T-helper 22 cell (primary cell): ENCODE measurements at places on chromosomes 5 and 9.

DNA sequence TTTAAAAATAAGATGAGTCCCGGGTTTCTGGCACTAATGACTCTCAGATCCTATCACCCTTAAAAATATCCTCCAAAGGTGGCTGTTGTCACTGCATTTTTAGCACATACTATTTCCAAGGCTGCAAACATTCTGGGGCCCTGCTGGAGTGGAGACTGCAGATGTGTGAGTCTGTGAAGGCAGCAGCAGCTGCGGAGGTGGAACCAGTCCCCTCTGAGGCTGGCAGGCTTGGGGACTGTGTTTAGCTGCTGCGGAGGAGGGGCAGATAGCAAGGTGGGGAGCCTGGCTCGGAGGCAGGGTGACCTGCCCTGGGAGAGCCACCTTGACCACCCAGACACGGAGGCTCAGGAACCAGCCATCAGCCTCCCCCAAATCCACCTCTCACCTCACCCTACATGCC, 77.0 kb downstream of the C5orf15 start:
- DNase-seq: no peak

DNA sequence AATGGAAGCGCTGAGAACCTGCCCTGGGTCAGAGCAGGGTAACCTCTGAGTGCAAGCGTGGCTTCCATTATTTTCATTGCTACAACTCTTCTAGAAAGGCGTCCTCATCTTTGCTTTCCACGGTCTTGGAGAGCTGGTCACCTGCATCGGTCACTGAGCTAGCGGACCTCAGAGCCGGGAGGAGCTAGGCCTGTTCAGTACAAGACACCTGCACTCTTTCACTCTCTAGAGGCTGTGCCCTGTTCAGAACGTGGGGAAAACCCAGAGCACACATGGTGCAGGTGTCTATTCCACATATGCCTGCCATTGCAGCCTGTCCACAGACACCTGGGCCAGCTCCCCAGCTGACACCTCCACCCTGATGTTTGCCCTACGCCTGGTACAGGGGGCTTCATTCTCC, 147.8 kb upstream of the IRX2 start:
- no peak for DNase-seq

DNA sequence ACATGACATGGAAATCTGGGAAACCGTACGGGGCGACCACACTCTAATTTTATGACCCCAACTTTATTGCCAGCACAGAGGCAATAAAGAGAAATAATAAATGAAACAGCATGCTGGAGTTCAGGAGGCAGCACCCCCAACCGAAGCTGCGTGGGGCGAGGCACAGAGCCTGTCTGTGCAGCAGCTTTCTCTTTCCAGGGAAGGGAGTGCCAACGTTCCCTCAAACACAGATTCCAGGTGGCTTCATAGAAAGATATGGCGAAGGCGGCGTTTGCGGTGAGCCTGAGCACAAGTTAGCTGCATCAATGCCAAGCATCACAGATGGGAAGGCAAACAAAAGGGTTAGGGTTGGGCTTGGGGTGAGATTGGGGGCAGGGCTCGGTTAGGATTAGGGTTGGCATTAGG, 114.8 kb downstream of the HSD17B3 start:
- no peak for DNase-seq

GRCh38 chr5:89728750-89729149, 680.8 kb downstream of the CETN3 start:
- DNase-seq: no peak

GRCh38 chr5:45521067-45521466, 175.1 kb downstream of the HCN1 start:
- no peak for DNase-seq

DNA sequence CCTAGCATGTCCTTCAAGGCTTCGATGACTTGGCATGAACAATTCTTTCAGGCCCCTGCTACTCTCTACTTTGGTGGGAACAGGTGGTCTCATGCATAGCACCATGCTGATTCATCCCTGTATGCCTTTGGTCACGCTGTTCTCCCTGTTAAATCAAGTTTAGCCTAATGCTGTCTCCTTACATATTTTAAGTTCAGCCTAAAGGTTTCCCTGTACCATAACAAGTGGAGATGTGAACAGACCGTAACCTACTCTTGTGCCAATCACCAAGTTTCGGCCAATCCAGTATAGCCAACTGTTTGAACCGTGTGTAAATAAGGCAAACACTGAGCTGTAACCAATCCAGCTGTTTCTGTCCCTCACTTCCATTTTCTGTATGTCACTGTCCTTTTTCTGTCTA, 8.0 kb downstream of the GAS1 start:
- no peak for DNase-seq

DNA sequence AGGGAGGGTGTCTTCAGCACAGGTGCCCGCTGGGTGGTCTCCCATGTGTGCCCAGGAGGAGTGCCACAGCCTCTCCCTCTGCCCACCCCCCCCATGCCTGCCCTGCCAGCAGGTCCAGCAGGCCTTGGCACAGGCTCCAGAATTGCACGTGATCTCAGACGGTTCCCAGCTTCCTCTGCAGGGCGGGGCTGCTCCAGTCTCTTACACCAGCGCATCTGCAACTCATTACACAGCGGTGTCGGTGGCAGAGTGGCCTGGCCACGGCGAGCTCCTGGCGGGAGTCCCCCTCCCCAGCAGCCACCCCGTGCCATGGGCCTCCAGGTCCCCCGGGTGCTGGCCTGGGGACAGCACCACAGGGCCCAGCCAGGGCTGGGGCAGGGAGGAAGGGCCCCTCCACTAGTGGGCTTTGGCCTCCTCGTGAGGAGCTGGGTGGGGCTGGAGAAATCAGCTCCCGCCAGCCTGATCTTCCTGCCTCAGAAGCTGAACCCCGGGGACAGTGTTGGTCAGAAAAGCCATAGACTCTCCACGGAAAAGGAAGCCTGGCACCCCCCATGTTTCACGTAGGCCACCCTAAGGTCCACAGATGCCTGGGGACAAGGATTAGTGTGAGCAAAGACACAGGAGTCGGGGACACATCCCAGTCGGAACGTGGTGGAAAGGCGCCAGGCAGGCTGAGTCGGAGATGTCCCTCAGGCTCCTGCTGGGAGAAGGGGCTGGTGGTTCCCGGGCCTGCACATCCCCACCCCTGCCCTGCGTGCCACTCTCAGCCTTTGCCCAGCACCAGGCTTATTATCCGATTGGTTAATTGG, 40.2 kb downstream of the RXRA start:
- DNase-seq: no peak

DNA sequence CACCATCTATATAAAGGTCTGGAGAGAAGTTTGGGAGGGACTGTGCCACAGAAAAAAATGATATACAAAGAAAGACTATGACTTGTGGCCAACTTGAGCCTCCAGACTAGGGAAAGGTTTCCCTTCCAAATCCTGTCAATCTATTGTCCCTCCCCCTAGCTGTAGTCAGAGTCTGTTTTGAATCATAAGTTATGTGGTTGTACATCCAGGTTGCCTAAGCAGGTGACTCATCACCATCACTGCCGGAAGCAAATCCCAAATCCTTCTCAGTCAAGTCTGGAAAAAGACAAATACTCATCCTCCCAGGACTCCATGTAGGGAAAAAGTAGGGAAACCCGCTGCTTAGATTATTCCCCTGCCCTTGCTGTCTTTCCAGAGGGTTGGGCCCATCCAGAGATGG, 235.7 kb downstream of the CDK5RAP2 start:
- no peak for DNase-seq

DNA sequence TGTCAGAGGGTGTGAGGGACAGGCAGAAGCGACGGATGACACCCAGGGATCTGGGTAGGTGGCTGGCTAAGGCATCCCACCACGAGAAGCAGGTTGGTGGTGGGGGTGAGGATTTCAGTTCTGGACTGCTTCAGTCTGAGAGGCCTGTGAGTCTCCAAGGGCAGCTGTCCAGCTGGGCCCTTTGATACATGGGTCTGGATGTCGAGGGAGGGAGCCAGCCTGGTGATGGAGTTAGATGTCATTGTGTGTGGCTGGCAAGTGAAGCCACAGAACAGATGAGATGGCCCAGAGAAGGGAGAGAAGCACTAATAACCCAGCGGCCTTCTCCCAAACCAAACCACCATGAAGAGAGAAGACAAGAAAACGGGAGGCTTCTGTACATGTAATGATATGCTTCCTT, 11.1 kb downstream of the MED27 start:
- DNase-seq: no peak

DNA sequence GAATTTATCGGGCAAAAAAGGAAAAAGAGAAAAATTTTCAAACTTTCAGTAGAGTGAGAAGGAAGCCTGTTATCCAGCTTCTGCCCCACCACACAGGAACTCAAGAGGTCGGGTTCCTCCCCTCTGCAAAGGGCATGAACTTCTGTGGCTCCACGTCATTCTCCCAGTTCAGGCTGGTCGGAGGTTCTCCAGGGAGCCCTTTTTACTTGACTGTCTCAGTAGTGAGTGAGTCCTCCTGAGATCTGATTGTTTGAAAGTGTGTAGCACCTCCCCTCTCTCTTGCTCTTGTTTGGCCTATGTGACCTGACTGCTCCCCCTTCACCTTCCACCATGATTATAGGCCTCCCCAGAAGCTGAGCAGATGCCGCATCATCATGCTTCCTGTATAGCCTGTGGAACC, 9.7 kb downstream of the SPINK1 start:
- no peak for DNase-seq

- DNase-seq: no peak
Observed at GRCh38 chr5:67455970-67456369, 259.4 kb upstream of the CD180 start.

DNA sequence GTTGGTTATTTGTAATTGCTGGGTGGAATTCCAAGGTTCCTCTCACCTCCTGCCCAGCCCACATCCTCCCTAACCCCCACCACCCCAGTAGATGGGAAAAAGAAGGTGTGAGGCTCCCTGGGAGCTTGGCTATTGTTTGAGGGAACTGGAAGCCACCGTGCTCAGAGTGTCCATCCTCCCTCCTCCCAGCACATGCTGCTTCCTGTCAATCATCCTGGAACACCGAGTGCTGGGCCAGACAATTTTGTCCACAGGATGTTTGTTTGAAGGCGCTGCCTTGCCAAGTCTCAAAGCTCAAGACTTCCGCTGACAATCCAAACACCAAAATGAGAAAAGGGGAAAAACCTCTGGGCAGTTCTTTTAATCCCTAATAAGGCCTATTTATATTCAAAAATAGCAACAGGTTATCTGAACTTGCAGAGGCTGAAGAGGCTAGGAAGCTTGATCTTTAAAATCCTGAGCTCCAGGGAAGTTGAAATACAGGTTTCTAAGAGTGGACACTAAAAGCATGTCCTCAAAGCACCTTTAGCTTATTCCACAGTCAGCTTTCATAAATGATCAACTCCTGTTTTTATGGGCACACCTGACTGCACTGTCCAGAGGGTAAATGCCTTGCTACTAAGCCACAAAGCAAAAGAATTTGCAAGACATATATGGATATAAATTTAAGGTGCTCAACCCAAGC, 286.7 kb downstream of the NFIB start:
- DNase-seq: no peak

DNA sequence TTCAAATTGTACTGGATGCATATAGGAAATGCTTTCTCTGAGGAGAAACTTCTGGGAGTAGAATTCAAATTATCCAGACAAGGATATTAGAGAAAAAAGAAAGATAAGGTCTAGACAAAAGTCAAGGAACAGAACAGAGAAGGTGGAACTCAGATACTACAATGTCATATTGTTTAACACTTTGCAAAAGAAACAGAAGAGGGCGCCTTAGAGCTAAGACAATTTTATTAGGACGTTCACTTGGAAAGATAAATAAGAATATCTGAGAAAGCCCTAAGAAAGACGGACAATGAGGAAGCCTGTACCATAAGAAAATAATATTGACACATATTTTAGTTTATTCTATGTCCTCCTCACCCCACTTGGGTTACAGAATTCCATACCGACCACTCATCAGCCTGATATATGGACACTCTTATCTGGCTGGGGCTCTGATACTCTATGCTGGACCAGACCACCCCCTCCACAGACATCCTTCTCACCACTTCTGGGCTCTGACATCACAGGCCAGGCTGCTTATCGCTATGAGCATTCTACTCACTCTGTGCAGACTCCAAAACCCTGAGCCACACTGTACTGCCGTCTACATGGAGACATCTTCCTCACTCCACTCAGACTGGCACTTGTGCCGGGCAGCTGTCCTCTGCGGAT, 9.1 kb upstream of the AK3 start:
- no peak for DNase-seq

DNA sequence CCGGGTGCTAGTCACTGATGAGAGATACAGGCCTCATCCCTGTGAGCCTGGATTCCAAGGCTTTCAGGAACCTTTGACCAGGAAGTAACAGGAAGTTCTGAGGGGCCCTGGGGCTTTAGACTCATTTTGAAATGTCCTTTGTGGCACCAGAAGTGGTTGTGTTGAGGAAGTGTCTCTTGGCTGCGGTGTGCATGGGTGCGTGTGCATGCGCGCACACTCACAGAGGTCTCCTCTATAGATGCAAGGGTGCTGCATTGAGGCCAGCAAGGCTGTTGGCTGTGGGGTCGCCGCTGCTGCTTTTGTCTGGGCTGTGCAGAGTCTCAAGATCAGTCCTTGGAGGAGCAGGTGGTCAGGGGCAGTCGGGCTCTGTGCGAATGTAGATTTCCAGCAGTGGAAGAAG, 7.6 kb downstream of the RAB24 start:
- no peak for DNase-seq

DNA sequence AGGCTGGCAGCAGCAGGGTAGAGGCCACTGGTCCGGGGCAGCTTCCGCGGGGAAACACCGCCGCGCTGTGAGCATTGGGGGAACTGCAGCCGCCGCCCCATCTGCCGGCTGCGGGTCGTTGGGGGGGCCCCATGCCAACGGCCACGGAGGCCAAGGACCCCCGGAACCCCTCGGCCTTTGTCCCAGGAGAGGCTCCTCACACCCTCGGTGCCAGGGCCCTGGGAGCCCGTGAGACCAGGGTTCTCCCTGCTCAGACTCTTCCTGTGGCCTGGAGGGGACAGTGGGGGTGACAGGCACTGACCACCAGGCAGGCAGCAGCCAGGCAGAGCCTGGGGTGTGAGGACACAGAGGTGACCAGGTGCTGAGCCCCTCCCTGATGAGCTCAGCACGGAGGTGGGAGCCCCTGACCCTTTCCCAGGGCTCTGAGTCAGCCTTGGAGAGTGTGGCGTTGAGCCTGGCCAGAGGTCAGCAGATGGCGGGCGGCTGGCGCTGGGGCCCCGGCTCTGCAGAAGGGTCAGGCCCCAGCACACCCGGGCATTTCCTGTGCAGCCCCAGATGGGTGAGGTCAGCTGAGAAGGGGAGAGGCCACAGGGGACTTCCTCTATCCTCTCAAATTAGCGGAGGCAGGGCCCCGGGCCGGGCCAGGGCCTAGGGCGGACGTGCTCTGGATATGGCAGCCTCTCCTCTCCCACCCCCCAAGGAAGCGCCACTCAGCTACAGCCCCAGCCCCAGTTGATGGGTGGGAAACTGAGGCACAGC, 17.9 kb upstream of the EGFL7 start:
- no peak for DNase-seq

GRCh38 chr5:159021136-159021900, 78.4 kb downstream of the EBF1 start:
- no peak for DNase-seq

DNA sequence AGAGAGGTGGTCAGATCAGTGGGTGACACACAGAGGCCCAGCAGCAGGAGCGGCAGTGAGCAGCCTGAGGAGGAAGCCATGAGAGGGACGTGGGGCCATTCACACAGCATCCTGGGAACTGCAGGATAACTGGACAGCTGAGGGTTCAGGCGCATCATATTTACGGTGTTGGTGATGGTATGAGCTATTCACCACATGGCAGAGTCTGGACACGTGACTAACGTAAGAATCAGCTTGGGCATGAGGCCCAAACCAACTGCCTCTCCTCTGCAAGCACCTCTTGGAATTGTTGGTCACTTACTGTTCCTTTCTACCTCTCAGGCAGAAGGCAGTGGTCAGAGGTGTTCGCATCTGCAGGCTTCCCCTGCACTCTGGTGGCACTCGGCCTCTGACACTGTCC, 141.1 kb downstream of the ENTREP1 start:
- DNase-seq: no peak

- DNase-seq: no peak
Observed at GRCh38 chr9:35716230-35716629, 15.8 kb downstream of the TLN1 start.
